ENCODE measurements at places on chromosomes 3 and 15.

- DNase-seq: no peak
These were observed 78.7 kb downstream of the POLQ start for GRCh38 chr3:121467085-121467484.

GRCh38 chr3:27456554-27456953 lies 27.6 kb downstream of the SLC4A7 start:
- no peak for DNase-seq

- no peak for DNase-seq
These were observed 51.1 kb upstream of the MAP4 start for GRCh38 chr3:48067271-48067670.

GRCh38 chr3:41866298-41866697 lies 95.6 kb downstream of the ULK4 start:
- no peak for DNase-seq

- no peak for DNase-seq
These were observed 314.4 kb downstream of the SHQ1 start for GRCh38 chr3:72533591-72534473.

GRCh38 chr3:59994732-59995304 lies 945.0 kb upstream of the CFAP20DC start:
- no peak for DNase-seq

- no peak for DNase-seq
These were observed 54.1 kb upstream of the ATP2C1 start for GRCh38 chr3:130839813-130840212.

- DNase-seq: no peak
These were observed 8.9 kb upstream of the ALDH1A2 start for GRCh38 chr15:58074452-58074851.

DNA sequence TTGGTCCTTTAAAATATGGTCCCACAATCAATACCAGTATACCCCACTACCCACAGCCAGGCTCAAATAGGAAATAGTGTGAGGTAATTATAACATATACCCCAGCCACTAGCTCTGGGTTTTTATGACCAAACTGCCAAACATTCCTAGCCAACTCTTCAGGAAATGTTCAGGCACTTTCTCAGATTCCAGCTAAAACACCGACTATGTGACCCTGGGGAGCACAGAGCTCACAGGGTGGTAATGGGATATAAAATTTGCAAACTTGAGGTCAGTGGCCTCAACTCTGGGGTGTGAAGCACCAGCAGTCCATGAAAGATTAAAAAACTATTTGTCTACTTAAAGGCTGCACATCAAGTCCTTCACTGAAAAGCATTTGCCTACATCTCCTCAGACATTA lies 12.9 kb downstream of the FBN1 start:
- no peak for DNase-seq

DNA sequence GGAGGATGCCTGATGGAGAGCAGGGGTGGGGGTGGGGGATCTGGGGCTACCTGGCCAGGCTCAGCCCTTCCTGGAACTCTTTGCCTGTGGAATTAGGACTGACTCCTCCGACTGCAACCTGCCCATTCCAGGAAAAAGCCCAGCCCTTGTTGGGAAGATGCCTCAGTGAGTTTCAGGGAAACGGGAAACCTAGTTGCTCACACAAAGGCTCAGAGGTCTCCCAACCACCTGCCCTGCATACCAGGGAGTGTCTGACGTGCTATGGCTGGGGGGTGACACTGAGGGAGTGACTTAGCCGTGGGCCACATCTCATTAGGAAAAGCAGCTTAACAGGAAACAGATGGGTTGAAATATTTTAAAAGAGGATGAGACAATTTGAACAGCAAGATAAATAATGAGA lies 27.9 kb downstream of the CYP8B1 start:
- DNase-seq: no peak
